ENCODE measurements at places on chromosomes 1 and 21.

- no peak for DNase-seq
Observed at GRCh38 chr1:68376441-68376840, 73.3 kb downstream of the RPE65 start.

GRCh38 chr1:236425031-236425663 lies 31.1 kb downstream of the EDARADD start:
- no peak for DNase-seq

DNA sequence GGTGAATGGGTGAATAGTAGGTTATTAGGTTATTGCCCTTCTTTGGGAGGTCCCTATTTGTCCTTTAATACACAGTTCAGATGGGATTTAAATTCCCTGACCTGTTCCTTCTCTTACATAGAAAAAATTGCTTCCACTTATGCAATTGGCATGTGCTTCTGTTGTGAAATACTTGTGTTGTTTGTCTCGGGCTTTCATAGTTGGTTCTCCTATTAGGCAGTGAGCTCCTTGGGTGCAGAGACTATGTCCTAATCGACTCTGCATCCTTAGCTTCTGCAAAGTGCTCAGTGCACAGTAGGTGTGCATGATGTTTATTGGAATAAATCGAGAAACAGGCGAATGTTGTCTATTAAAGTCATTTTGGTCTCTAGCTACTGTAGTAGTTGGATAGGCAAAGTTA lies 1.3 kb upstream of the PDE4B start:
- no peak for DNase-seq

DNA sequence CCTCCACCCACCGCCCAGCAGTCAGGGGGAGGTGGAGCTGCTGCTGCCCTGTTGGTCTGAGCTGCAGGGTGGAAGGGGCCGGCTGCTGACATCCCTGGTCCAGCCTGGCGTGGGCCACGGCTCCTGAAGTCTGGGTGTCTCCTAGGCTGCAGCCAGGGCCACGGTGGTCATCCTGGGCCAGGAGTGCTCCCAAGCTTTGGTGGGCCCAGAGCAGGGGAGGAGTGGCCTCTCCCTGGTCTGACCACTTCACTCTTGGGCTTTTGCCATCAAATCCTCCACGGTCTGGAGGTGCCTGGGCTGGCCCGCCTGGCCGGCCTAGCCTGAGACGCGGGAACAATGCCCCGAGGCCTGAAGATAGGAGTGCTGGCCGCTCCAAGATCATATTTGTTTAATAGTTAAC lies 5.8 kb downstream of the PRDM16 start:
- DNase-seq: no peak

- DNase-seq: no peak
Observed at GRCh38 chr1:97849345-97850340, 71.2 kb downstream of the DPYD start.

- no peak for DNase-seq
Observed at GRCh38 chr21:38147391-38147790, 109.4 kb upstream of the KCNJ15 start.

DNA sequence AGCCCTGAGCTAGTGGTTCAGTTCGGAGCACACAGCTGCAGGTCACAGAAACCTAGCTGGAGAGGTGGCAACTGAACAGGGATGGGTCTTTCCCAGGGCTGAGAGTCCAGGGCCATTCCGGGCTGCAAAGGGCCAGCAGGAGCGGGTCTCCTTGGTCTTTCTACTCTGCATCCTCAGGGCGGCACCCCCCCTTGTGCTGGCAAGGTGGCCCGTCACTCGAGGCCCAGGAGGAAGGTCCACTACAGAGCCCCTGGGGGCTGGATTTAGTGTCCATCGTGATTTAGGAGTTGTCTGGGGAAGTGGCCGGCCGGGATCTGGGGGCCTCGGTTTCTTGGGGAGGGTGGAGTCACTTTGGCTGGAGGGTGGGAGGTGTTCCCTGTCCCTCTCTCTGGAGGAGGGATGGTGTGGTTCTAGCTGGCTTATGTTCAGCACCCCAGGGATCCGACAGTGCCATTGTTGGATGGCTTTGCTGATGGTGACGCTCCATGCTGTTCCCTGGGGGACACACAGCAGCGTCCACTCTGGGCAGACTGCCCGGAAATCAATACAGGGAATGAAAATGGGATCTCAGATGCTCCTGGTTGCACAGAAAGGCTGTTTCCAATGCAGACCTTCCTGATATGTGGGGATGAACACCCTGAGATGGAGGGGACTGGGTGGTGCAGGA lies 64.4 kb downstream of the UMODL1 start:
- no peak for DNase-seq

Data from stimulated activated CD4-positive, alpha-beta T cell treated with anti-CD3 and anti-CD28 coated beads, Interleukin-12 subunit alpha, Interleukin-12 subunit beta, amount 100 ng/mL, for 24 hours (primary cell).